ENCODE measurements at places on chromosomes 5 and 9. TPM values are rescaled to one million over a fixed set of nuclear protein-coding genes. Genes with fewer than 3 reads are reported as not detected.

- H3K4me1 ChIP-seq: peaks cover 22% of the 10 kb centered on the region
- H3K4me3 ChIP-seq: no peak overlapping the region
- H3K27ac ChIP-seq: no peak overlapping the region
- no peak for DNase-seq
- peaks cover 2% of the 10 kb centered on the region for H3K36me3 ChIP-seq
Measured at GRCh38 chr5:91283326-91283725, 99.8 kb downstream of the ARRDC3 start.

DNA sequence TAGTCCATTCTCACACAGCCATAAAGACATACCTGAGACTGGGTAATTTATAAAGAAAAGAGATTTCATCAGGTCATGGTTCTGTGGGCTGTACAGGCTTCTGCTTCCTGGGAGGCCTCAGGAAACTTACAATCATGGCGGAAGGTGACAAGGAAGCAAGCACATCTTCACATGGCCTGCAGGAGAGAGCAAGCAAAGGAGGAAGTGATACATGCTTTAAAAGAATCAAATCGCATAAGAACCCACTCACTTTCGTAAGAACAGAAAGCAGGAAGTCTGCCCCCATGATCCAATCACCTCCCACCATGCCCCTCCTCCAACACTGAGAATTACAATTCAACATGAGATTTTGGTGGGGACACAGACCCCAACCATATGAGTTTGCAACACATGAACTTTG is 5.1 kb upstream of the FBXO38 start:
- DNase-seq: no peak
- H3K4me1 ChIP-seq: peaks cover 13% of the 10 kb centered on the region
- no peak overlapping the region for H3K4me3 ChIP-seq
- H3K27ac ChIP-seq: peak overlapping the region; percentile 79

PCDHA9 gene
- 1.4 TPM for total RNA-seq

DNA sequence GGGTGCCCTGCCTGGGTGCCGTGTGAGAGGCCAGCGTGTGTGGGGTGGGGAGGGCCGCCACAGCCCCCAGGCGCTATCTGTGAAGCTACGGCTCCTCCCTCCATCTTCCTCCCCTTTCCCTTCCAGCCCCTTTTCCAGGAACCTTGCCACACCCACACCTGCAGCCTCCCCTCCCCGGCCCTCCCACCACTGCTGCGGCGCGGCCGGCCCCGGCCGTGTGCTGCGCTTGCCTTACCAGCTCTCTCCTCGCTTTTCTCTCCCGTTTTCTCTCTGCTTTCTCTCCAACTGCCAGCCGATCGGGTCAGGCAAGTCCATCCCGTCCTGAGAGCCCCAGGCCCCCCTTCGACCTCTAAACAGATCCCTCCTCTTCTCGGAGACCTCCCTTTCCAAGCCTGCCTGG is 21.4 kb downstream of the GOLGA2 start:
- no peak for DNase-seq
- peaks cover 5% of the 10 kb centered on the region for H3K27me3 ChIP-seq
- peaks cover 3% of the 10 kb centered on the region for H3K36me3 ChIP-seq

- no peak for DNase-seq
- H3K36me3 ChIP-seq: no peaks in the 10 kb centered on the region
- H3K27me3 ChIP-seq: peaks cover 26% of the 10 kb centered on the region
- no peak overlapping the region for H3K27ac ChIP-seq
- no peaks in the 10 kb centered on the region for H3K4me1 ChIP-seq
Measured at GRCh38 chr5:565782-566440, 41.7 kb upstream of the SLC9A3 start.

GRCh38 chr5:6029811-6030271 is 348.5 kb downstream of the MED10 start:
- H3K27ac ChIP-seq: no peak overlapping the region
- DNase-seq: no peak
- no peaks in the 10 kb centered on the region for H3K4me1 ChIP-seq

GRCh38 chr9:115910959-115911358 is 242.6 kb upstream of the PAPPA start:
- DNase-seq: no peak
- H3K27ac ChIP-seq: no peak overlapping the region
- no peaks in the 10 kb centered on the region for H3K27me3 ChIP-seq
- no peak overlapping the region for H3K4me3 ChIP-seq
- H3K36me3 ChIP-seq: no peaks in the 10 kb centered on the region

DNA sequence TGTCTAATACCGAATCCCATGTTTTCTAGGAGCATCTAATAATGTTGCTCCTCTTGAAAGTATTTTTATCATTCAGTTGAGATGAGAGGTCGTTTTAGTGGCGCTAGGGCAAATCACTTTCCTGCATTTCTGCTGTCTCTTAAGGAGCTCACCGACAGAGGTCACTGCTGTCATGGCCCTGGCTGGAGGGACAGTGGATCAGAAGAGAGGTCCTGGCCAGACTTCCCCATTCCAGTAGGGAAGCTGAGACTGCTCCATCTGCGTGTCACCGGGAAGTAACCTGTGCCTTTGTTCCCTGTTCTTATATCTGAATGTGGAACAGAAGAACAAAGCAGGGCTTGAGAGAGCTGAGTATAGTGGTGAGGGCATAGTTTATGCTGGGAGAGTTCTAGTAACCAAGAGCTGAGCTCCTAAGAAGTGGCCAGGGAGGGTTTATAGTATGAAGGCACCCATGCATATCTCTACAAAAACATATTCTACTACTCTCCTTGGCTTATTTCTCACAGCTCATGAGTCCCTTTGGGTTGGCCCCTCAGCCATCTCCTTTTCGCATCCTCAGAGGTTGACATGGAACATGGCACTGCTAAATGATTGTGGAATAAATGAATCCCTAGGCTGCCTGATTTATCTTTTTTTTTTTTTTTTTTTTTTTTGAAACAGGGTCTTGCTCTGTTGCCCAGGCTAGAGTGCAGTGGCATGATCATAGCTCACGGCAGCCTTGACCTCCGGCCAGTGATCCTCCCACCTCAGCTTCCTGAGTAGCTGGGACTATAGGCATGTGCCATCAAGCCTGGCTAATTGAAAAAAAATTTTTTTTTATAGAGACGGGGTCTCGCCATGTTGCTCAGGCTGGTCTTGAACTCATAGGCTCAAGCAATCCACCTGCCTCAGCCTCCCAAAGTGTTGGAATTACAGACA is 27.2 kb downstream of the ATP6V0E1 start:
- no peak overlapping the region for H3K27ac ChIP-seq
- no peaks in the 10 kb centered on the region for H3K36me3 ChIP-seq
- peak; percentile 24 for DNase-seq
- no peaks in the 10 kb centered on the region for H3K27me3 ChIP-seq
- H3K4me3 ChIP-seq: no peak overlapping the region

GRCh38 chr9:13734601-13735000 is 455.1 kb upstream of the MPDZ start:
- H3K27ac ChIP-seq: no peak overlapping the region
- H3K4me3 ChIP-seq: no peak overlapping the region
- H3K27me3 ChIP-seq: no peaks in the 10 kb centered on the region
- H3K36me3 ChIP-seq: no peaks in the 10 kb centered on the region

DNA sequence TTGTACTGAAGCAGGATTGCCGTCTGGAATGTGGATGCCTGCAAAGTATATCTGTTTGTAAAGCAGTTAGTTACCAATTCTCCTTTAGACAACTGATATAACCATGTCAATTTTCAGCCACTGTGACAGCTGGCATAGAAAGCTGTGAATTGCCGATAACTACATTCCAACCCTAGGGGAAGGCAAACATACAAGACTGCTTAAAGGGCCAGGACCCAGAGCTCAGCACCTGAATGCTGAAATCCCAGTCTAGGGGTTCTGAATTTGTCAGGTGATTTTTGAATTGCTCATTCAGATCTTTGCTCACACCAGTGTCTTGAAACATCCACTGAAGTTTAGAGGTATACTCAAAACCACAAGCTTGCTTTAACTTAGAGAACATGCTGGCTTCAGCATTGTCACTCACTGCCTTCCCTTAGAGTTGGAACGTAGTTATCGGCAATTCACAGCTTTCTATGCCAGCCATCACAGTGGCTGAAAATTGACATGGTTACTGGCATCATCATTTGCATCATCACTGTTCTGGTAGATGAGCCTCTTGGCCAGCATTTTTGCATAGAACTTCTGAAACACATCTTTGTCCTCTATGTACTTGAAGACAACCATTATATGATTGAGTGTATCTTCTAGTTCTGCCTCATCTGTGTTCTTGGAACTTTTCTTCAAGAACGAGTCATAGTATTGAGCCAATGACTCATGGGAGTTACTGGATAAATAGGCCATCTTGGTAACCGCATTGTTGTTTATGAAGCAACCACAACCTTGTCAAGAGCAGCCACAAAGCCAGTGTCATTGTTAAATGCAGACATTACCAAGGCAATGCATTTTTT is 82.1 kb downstream of the CCDC192 start:
- H3K36me3 ChIP-seq: peaks cover 11% of the 10 kb centered on the region
- no peak for DNase-seq
- H3K27me3 ChIP-seq: no peaks in the 10 kb centered on the region
- no peak overlapping the region for H3K4me3 ChIP-seq

PLPP6 gene
- total RNA-seq: 8.6 TPM

GRCh38 chr9:92035146-92035545 is 80.1 kb downstream of the SPTLC1 start:
- H3K27me3 ChIP-seq: no peaks in the 10 kb centered on the region
- no peak for DNase-seq
- no peak overlapping the region for H3K27ac ChIP-seq
- H3K36me3 ChIP-seq: peaks cover 21% of the 10 kb centered on the region

FOXD4L5 gene
- total RNA-seq: 0.34 TPM

MTREX gene
- total RNA-seq: 97.2 TPM

- H3K36me3 ChIP-seq: peaks cover 3% of the 10 kb centered on the region
- H3K27me3 ChIP-seq: no peaks in the 10 kb centered on the region
- H3K27ac ChIP-seq: no peak overlapping the region
- H3K4me3 ChIP-seq: no peak overlapping the region
- peaks cover 6% of the 10 kb centered on the region for H3K4me1 ChIP-seq
- DNase-seq: peak; percentile 12
Measured at GRCh38 chr5:143014017-143014651, 244.0 kb downstream of the ARHGAP26 start.

DNA sequence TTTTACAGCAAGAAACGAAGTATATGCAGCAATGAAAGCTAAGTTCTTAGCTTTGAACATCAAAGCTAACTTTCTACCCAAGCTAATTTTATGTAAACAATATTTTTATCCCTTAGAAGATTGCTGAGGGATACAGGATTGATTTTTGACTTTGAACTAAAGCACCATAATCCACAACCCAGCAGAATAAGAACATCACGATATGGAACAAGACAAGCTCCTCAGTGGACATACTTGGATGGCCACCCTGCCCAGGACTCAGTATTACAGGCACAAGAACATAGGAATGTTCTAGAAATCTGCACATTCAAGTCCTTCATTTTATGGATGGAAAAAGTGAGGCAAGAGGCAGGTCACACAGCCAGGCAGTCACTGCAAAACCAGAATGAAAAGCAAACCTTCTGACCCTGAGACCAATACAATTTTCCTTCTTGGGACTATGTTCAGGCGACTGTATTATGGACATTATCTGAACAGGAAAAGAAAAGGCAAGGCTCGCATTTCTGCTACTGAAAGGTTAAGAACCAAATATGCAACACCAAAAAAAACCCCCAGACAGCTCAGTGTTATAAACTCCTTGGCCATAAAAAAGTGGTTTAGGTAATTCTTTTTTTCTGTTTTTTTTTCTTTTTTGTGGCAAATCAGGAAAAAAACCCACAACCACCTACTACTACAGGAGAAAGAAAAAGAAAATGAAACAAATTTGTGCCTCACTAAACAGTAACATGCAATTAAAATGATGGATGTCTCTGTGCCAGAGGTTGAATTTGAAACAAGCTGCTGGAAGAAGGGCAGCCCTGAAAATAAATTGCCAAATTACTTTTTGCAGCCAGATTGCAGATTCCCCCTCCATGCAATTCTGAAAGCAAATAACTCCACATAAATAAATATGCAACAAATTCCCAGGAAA is 25.4 kb downstream of the EPB41L4B start:
- no peaks in the 10 kb centered on the region for H3K4me1 ChIP-seq
- peaks cover 2% of the 10 kb centered on the region for H3K27me3 ChIP-seq
- no peak for DNase-seq

DEPDC1B gene
- 60.4 TPM for total RNA-seq

GRCh38 chr5:122339591-122339990 is 27.6 kb downstream of the SNCAIP start:
- H3K27me3 ChIP-seq: no peaks in the 10 kb centered on the region
- DNase-seq: no peak
- H3K4me1 ChIP-seq: no peaks in the 10 kb centered on the region
- H3K27ac ChIP-seq: no peak overlapping the region
- no peak overlapping the region for H3K4me3 ChIP-seq

- no peaks in the 10 kb centered on the region for H3K27me3 ChIP-seq
- H3K36me3 ChIP-seq: no peaks in the 10 kb centered on the region
- H3K4me3 ChIP-seq: no peak overlapping the region
- H3K4me1 ChIP-seq: no peaks in the 10 kb centered on the region
- H3K27ac ChIP-seq: no peak overlapping the region
- DNase-seq: no peak
Measured at GRCh38 chr9:91186632-91187108, 175.0 kb downstream of the AUH start.

DNA sequence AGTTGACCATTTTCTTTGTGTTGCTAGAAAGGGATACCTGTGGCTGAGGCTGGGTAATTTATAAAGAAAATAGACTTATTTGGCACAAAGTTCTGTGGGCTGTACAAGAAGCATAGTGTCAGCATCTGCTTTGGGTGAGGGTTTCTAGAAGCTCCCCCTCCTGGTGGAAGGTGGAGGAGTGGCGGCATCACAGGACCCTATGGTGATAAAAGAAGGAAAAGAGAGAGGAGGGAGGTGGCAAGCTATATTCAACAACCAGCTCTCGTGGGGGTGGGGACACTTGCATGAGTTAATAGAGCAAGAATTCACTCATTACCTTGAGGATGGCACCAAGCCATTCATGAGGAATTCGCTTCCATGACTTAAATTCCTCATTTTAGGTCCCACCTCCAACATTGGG is 2041.4 kb upstream of the CDH9 start:
- no peak overlapping the region for H3K4me3 ChIP-seq
- H3K4me1 ChIP-seq: no peaks in the 10 kb centered on the region
- DNase-seq: no peak
- no peaks in the 10 kb centered on the region for H3K36me3 ChIP-seq

DNA sequence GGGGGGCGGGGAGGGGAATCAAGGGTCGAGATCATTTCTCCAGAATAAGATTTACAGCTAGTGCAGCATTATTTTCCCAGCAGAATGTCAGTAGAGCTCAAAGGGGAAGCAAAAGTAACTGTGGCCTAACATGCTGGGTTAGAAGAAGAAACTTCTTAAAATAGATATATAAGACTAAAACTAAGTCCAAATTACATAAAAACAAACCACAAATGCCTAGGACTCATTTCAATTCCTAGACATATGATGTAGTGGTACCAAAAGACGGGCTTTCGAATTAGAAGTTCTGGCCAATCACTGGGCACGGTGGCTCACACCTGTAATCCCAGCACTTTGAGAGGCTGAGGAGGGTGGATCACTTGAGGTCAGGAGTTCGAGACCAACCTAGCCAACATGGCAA is 20.8 kb upstream of the MELK start:
- no peak overlapping the region for H3K27ac ChIP-seq
- no peak for DNase-seq
- peaks cover 4% of the 10 kb centered on the region for H3K4me1 ChIP-seq
- H3K27me3 ChIP-seq: peaks cover 2% of the 10 kb centered on the region

GRCh38 chr5:125654392-125654791 is 768.8 kb upstream of the GRAMD2B start:
- H3K36me3 ChIP-seq: peaks cover 10% of the 10 kb centered on the region
- no peak for DNase-seq
- H3K27me3 ChIP-seq: no peaks in the 10 kb centered on the region
- H3K4me1 ChIP-seq: peaks cover 54% of the 10 kb centered on the region

GRCh38 chr9:120736881-120737280 is 22.6 kb upstream of the MEGF9 start:
- no peaks in the 10 kb centered on the region for H3K27me3 ChIP-seq
- H3K4me1 ChIP-seq: no peaks in the 10 kb centered on the region
- no peak overlapping the region for H3K4me3 ChIP-seq
- DNase-seq: no peak
- no peak overlapping the region for H3K27ac ChIP-seq

Data from neural crest cell (in vitro differentiated cells).